Erythroblast (primary cell): ENCODE measurements at places on chromosomes 1 and 21.
A peak's percentile ranks its signal among the peaks of the same experiment; 100 is the strongest.

GRCh38 chr1:182137546-182137945 is 76.0 kb upstream of the ZNF648 start:
- no peak for DNase-seq

DNA sequence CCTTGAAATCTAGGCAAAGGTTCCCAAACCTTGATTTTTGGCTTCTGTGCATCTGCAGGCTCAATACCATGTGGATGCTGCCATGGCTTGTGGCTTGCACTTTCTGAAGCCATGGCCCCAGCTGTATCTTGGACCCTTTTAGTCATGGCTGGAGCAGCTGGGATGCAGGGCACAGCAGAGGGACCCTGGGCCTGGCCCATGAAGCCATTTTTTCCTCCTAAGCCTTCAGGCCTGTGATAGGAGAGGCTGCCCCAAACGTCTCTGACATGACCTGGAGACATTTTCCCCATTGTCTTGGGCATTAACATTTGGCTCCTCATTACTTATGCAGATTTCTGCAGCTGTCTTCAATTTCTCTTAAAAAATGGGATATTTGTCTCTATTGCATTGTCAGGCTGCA is 97.4 kb downstream of the NPHS2 start:
- no peak for DNase-seq

GRCh38 chr1:160428655-160429054 is 28.3 kb downstream of the VANGL2 start:
- peak; percentile 37 for DNase-seq

GRCh38 chr1:113074237-113074636 is 1.2 kb downstream of the LRIG2 start:
- DNase-seq, result no peak

DNA sequence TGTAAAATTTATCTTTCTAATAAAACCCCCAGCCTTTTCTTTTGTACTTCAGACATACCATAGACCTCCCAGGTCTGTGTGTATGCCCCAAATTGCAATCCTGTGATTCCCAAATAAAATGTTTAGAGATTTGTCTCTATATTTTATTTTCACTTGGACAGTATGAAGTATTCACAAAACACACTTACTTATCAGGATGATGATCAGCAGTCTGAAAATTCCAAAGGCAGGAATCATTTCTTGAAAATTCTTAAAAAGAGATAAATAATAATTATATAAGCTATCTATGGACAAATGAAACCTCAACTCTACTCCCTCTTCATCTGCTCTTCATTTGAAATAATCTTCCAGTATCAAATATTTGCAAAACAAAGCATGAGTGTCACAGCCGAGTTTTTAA is 11.6 kb upstream of the GJA9 start:
- DNase-seq, result no peak

GRCh38 chr21:38173276-38174035 is 83.3 kb upstream of the KCNJ15 start:
- no peak for DNase-seq

DNA sequence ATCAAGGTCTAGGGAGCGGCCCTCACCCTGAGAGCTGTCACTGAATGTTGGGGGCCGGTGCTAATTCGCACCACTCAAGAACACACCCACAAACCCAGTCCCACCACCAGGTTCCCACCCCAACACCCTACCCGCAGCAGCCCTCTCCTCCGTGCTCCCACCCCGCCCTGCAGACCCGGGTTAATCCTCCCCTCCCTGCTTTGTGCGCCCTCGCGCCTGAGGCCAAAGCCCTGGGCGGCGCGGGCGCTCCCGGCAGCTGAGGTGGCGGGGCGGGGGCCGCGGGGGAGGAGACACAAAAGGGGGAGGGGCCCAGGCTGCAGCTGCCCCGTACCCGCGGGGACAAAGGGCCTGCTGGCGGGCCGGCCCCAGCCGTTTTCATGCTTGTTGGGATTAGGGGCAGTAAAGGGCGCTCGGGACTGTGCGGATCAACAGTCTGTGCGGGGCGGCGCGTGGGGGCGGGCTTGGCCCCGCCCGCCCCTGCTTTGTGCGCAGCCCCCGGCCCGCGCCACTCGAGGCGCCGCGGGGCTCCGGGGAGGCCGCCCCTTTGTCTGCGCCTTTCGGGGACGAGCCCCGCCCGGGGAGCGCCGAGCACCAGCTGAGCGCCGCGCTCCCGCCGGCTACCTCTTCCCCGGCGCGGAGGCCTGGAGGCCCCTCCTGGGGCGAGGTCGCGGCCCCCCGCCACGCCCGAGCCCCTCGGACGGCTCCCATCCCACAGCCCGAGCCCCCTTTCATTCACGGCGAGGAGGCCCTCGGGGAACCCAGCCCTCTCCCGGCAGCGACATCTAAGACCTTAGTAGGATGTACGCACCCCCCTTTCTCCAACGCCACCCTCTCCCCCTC is 10.9 kb downstream of the C1orf216 start:
- peak; percentile 19 for DNase-seq

- DNase-seq, result no peak
Measured at GRCh38 chr21:20106368-20106767, 891.8 kb upstream of the NCAM2 start.

DNA sequence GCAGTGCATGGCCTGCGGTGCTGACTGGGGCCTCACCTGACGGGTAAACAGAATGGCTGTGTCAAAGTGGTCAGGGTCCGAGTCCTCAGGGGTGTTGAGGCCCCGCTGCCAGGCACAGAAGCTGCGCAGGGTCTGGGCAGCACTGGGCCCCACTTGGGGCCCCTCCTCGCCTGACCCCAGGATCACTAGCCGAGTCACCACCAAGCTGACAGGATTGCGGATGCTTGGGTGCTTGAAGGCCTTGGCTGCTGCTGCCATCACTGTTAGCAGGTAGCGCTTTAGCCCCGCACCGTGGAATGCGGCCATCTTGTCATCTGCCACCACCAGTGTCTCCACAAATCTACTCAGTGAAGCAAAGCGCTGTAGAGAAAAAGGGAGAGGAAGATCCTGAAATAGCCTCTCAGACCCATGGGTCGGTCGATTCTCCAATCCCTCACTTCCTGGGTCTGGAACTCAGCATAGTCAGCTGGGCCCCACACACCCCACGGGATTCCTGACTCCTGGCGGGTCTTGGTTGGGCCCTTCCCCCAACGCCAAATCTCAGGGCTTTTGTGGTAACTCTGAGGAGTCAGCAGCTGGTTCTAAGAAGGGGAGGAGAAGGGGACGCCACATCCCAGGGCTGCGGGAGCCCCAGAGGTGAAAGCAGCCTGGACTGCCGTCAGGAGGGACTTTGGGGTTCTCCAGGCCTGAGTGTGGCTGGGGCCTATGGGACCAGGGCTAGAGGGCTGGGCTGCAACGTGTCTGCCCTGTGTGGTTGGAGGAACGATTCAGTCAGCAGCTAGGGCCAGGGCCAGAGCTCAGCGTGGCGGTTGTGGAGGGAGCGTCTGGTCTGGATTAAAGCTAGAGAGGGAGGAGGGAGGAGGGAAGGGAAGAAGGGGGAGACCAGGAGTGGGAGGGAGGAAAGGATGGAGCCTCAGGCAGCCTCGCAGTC is 2.1 kb downstream of the ADAMTS4 start:
- DNase-seq, result no peak

DNA sequence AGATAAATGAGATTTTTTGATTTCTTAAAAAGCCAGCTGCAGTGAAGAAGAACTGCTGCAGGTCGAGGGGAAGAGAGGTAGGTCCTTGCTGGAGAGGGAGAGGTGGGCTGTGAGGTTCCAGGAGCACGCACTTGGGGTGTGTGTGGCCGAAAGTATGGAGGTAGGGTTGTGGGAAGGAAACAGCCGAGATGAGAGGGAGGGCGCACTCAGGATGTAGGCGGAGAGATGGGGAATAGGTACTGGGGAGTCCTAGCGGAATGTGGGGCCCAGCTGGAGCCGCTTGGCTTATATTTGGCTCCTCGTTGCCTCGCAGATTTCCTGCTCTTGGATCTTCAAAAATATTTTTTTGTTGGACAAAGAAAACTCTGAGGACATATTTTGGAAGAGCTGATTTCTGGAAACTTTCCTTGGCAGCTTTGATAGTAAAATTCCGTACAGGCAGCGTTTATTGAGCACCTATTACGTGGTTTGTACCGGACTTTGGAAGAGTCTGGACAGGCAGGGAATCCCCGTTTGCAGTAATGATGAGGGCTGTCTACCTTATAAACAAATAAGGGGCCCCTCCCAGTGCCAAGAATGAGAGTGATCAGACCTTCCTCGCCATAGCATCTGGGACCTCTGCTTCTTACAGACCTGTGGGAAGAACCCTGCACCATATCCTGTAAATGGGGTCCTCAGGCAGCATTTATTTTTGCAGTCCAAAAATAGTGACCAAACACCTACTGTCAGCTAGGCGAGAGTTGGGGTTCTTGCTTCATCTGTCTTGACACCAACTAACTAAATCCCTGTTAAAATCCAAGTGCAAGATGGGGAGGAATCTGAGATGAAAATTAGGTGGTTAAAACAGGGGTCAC is 1.5 kb downstream of the LRRC8D start:
- DNase-seq, result peak; percentile 72

GRCh38 chr1:9886092-9886742 is 23.9 kb downstream of the CTNNBIP1 start:
- DNase-seq, result no peak

DNA sequence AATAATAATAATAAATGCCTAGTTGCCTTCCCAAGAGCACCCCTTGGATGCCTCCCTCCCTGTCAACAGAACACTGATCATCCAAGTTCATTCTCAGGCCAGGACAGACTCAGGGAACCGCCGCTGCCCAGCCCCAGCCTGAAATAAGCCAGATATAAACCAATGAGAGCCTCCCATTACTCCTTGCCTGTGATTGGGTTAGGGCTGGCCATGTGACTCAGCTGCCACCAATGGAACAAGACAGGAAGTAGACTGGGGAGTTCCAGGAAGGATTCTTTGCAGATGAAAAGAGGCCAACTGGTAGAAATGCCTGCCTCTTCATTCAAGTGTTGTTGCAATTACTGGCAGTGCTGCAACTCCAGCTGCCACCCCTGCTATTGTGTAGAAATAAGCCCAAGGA is 146.4 kb upstream of the TIAM1 start:
- DNase-seq, result no peak

DNA sequence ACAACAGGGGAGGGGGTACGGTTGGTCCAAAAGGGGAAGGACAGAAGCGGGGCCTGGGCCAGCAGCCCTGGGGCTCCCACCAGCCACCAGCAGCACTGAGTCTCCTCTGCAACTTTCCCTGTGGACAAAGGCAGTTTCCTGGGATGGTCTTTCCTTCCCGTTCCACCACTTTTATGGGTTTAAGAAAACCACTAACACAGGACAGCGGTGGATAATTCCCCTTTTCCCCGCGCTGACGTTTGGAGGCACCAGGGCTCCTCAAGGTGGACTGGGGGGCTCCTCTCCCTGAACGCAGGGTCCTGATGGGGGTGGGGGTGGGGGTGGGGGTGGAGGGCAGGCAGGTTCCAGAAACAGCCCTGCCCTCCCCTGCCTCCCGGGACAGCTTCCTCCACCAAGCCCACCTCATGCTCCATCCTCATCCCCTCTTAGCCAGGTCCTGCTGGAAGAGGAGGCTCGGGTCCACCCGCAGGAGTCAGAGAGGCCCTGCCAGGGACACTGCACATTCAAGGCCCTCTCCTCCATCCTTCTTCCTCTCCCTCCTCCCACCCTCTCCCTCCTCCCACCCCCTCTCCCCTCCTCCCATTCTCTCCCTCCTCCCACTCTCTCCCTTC is 4.8 kb upstream of the COL6A1 start:
- DNase-seq, result no peak
